ENCODE measurements at places on chromosomes 2 and 18.

GRCh38 chr2:222283634-222284033 lies 15.2 kb downstream of the PAX3 start:
- no peak for DNase-seq

GRCh38 chr2:122261911-122262310 lies 506.5 kb downstream of the TSN start:
- DNase-seq = no peak

DNA sequence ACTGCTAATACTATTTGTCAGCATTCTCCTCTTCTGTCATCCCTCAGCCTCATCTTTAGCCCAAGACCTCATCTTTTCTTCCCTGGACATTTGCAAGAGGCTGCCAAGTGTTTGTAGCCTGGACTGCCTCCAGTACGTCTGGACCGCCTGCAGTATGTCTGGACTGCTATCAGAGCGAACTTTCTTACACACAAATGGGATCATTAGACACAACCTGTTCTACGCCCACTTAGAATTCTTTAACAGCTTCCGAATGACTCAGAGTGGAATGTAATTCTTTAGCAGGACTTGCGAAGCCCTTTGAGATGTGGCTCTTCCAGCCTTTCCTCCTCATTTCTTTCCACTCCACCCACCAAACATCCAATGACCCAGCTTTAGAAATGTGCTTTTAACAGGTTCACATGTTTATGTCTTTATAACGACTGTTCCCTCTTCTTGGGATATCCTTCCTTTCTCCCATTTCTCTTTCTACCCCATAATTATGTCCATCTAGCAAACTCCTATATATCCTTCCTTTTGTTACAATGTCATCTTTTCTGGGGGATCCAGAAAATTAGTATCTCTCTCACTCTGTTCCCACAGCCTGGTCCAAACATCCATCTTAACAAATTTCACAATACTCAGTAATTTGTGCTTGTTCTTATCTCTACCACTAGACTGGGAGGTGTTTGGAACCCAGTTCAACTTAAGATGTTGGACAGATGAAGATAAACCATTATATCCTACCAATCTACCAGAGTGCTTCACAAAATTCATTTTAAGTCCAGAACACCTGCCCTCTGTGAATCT lies 171.3 kb upstream of the PGAP1 start:
- DNase-seq = peak; percentile 84

DNA sequence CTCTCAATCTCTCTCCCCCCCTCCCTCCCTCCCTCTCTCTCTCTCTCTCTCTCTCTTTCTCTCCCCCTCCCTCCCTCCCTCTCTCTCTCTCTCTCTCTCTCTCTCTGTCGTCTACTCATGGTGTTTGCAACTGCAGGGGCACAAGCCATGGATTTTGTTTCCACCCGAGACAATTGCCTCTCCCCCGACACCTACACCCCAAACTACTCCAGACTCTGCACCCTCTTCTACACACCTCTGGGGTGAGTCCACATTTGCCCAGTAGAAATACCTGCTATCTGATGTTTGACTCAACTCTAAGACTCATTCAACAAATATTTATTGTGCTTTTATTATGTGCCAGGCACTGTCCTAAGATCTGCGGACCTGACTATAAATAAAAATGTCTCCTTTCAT lies 93.7 kb downstream of the TMEM17 start:
- DNase-seq = no peak

DNA sequence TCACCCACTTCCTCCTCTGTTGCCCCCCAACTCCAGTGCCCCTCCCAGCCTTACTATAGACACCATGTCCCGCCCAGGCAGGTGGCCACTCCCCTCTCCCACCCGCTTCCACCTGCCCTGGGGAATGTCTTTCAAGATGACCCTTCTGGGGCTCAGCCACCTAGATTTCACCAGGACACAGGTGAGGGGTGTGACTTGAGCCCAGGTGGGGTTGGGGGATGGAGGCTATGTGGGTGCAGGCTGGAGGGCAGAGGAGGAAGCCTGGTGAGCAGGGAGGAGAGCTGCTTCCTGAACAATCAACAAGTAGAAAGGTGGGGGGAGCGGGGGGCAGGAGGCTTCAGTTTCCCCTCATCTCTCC lies 8.7 kb downstream of the ADRA2B start:
- no peak for DNase-seq

- no peak for DNase-seq
These were observed 91.3 kb upstream of the RAB27B start for GRCh38 chr18:54736981-54737380.

DNA sequence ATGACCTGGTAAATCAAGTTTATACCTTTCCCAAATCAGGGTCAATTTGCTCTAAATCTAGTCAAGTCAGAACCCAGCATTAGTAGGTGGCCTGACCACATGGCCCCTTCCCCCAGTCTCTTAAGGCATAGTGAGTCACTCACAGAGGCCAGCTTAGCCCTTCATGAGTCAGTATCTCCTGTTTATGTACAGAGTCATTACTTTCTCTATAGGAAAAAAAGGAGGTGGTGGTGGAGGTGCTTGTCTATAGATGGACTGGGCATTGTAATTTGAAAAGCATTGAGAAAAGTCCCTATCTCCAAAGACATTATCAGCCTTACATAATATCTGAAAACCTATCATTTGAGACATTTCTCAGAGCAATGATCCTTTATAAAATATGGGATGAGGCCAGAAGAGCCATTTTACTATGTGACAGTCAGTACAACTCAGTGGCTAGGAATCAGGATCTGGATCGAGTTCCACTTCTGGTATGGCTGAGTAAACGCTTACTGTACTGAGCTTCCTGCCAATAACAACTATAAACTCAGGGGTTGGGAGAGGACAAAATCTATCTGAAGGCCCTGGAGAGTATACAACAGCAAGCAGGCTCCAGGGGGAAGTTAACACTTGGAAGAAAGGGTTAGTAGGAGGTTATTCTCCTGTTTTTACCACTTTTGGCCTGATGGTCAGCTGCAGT lies 22.5 kb upstream of the SIGLEC15 start:
- DNase-seq = no peak

DNA sequence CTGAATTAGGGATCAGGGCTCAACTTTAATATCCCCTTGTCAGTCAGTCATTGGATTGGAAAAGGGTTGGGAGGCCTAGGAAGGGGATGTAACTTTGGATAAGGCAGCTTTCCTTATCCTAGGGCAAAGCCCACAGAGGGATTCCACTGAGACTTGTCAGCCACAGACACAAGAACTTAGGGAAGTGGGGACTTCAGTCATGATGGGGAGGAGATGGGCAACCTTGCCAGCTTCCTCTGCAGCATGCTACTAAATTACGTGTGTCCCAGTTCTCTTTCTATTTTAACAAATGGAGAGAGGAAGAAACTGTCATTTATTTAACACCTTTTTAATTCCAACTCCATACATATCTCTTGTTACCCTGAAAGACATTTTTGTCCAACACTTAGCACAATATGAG lies 237.8 kb downstream of the WDR7 start:
- no peak for DNase-seq
